Right cardiac atrium (tissue), 5 donors: ENCODE measurements at places on chromosomes 4 and X. TPM values are rescaled to one million over a fixed set of nuclear protein-coding genes. Genes with fewer than 3 reads are reported as not detected.

ASMT gene
- not detected for total RNA-seq

NCAPG gene
- 1.3 TPM for total RNA-seq

KLKB1 gene
- total RNA-seq: 0.56 TPM

BANK1 gene
- 1.1 TPM for total RNA-seq

RBM41 gene
- 14.9 TPM for total RNA-seq

MAGEC2 gene
- not detected for total RNA-seq

PIN4 gene
- total RNA-seq: 8.9 TPM

TCEAL7 gene
- total RNA-seq: 9.3 TPM

BMPR1B gene
- total RNA-seq: 0.63 TPM

UNC5C gene
- total RNA-seq: 4.0 TPM

ARR3 gene
- not detected for total RNA-seq

SYTL4 gene
- 3.2 TPM for total RNA-seq

RTL9 gene
- 0.64 TPM for total RNA-seq

GAGE1 gene
- total RNA-seq: not detected

ZNF141 gene
- total RNA-seq: 11.2 TPM

TLR2 gene
- total RNA-seq: 10.7 TPM

NDP gene
- 0.12 TPM for total RNA-seq

ARAP2 gene
- 5.6 TPM for total RNA-seq

ZDHHC15 gene
- 4.3 TPM for total RNA-seq

BEX5 gene
- 4.1 TPM for total RNA-seq
